Stimulated activated CD8-positive, alpha-beta memory T cell treated with anti-CD3 and anti-CD28 coated beads, Interleukin-7, amount 100 ng/mL, for 48 hours (primary cell): ENCODE measurements at places on chromosomes 6 and 20.

- DNase-seq = no peak
These were observed 27.1 kb downstream of the PRND start for GRCh38 chr20:4748847-4749246.

GRCh38 chr6:137866200-137866913 lies 702 bp upstream of the TNFAIP3 start:
- no peak for DNase-seq

GRCh38 chr6:75603106-75603420 lies 1.4 kb downstream of the SENP6 start:
- DNase-seq = no peak

DNA sequence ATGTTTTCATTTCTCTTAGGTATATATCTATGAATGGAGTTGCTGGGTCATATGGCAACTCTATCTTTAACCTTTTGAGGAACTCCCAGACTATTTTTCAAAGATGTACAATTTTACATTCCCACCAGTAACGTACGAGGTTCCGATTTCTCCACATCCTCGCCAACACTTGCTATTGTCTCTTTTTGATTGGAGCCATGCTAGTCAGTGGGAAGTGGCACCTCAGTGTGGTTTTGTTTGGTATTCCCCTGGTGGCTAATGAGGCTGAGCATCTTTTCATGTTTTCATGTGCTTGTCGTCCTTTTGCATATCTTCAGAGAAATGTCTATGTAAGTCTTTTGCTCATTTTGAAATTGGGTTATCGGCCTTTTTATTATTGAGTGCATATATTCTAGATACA lies 178.6 kb upstream of the EXOC2 start:
- DNase-seq = no peak

GRCh38 chr6:138716013-138716412 lies 57.6 kb upstream of the CCDC28A start:
- no peak for DNase-seq

- no peak for DNase-seq
These were observed 52.3 kb upstream of the TIAM2 start for GRCh38 chr6:154942770-154943169.

DNA sequence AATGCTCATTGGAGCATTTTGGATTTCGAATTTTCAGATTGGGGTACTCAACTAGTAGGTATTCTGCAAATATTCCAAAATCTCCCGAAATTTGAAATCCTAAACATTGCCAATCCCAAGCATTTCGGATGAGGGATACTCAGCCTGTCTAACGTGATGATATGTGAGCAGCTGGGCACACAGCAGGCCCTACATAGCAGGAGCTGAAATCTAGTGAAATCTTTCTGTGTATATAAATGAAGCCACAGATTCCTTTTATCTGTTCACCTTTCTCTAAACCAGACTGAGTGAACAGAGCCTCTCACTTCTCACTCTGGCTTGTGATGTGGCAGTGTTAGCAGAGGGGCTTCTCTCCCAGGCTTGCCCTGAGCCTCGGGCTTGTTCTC lies 17.8 kb downstream of the STX16 start:
- DNase-seq = no peak

GRCh38 chr6:37994223-37994622 lies 174.7 kb downstream of the ZFAND3 start:
- no peak for DNase-seq

GRCh38 chr6:45477790-45478189 lies 100.1 kb upstream of the SUPT3H start:
- DNase-seq = no peak

GRCh38 chr20:48298851-48299484 lies 513.7 kb upstream of the SULF2 start:
- DNase-seq = no peak

DNA sequence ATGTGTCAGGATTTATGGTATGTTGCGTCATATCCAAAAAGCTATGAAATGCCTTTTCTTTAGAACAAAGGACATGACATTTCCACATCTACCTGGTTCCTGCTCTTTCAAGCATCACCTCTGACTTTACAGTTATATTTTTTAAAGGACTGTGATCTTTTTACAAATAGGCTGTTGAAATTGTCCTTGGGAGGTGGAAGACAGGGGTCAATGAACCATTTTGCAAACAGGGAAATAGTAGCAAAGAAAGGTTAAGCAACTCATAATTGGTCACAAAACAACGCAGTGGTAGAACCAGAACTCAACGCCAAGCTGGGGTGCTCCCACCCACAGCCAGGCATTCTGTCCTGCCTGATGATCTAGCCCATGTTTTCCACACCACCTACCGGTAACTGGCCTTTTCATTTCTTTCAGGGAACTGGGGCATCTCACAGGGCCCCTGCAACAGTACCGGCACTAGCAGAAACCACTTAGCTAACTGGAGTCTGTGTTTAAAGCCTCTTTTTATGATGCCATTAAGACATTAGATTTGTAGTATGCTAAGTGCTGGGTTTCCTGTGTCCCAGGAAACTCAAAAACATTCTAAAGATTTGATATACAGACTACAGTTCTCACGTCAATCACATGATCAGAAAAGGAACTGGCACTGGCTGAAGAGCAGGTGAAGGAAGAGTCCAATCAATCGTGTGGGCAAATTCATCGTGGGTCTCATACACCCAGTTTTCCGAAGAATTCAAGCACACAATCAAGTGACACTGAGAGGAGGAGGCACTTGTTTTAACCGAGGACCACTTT lies 13.9 kb downstream of the ZNF217 start:
- no peak for DNase-seq

DNA sequence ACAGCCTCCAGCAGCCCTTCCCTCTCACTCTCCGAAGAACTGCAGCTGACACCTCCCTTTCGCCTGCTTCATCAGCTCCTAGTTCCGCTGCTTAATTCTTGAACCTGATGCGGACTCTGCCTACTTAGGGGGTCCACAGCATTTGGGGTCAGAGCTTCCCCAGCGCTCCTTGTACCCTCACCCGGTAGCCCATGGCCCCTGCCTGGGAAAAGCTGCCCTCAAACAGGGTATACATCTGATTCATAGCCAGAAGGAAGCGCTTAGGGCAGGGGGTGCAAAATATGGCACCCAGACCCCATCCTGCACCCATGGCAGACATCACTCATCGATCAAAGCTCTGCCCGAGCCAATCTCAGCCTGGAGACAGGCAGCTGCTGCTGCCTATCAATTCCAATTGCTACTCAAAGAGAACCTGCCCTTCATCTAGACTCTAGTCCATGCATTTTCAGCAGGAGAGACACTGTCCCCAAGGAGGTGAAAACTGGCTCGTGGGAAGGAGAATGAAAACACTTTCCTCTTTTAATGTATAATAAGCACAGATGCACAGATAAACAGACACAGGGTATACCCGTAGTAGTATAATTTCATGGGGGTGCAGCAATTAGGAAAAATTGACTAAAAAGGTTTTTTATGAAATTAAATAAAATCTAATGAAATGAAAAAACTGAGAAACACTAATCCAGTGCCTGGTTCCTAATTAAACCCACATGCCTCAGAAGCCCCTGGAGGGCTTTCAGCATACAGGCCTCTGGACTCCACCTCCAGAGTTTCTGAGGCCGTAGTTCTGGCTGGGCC lies 194.8 kb downstream of the PREX1 start:
- no peak for DNase-seq

DNA sequence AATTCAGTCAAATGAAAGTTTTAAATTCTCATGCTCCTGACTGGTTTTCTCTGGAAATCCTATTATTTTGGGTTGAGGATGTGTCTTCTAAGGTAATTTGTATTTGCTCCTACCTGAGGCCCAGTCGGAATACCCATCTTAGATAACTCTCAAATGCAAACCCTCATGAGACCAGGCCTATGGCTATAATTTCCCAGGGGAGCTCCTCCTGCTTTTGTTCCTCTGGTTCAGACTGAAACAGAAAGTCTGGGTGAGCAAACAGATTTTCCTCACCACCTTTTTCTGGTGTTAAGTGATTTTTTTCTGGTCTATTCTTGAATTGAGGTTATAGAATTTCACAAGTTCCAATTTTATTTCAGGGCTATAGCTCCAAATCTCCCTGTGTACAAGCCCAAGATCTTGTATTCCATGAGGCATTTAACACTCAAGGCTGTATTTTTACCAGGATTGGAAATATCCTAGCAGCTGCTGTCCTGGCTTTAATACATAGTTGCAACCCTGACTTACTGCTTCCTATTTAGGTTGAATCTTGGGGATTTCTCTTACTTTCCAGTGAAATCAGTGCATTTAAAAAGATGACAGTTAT lies 169.1 kb upstream of the PTCHD4 start:
- no peak for DNase-seq

- no peak for DNase-seq
These were observed 109.9 kb downstream of the MAP3K4 start for GRCh38 chr6:161101517-161101916.

- DNase-seq = no peak
These were observed 113.4 kb downstream of the B3GAT2 start for GRCh38 chr6:70843328-70843918.

- no peak for DNase-seq
These were observed 20.5 kb downstream of the PTK7 start for GRCh38 chr6:43096451-43097097.

GRCh38 chr6:166389119-166389518 lies 6.4 kb upstream of the MPC1 start:
- DNase-seq = no peak

DNA sequence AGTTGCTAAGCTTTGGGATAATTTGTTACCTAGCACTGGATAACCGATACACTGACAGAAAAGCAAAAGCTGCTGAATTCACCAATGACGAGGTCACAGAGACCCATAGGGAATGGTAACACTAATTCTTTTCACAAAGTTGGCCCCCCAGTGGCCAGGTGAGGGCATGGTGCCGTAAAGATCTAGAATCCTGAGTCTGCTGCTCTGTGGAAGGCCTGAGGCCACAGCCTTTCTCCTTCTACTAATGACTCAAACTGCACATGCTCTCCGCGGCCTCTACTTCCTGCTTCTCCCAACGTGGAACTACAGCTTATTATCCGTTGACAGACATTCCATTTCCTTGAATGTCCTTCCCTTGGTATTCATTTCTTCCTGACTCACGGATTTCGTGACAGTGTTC lies 127.1 kb downstream of the OPRM1 start:
- no peak for DNase-seq

DNA sequence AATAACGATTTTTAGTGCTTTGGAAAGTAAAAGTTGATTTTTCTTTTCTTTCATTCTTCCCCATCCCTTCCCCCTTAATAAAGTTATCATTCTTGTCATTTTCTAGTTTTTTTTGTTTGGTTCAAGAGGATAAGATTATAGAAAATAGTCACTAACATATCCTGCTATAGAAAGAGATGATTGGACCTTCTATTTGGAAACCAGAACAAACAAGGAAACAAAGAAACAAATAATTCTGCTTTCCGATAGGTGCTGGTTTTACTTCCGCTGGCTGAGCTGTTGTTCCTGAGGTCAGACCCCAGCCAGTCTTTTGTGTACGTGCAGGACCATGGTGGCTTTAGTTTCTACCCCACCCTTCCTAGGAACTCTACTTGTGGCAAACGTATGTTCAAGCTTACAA lies at the start of gene CDH26:
CDH26 (plus strand) TSS at position 301 of the 400 bp plus-strand sequence. CDS start 304 bp downstream, outside the sequence.
- no peak for DNase-seq

DNA sequence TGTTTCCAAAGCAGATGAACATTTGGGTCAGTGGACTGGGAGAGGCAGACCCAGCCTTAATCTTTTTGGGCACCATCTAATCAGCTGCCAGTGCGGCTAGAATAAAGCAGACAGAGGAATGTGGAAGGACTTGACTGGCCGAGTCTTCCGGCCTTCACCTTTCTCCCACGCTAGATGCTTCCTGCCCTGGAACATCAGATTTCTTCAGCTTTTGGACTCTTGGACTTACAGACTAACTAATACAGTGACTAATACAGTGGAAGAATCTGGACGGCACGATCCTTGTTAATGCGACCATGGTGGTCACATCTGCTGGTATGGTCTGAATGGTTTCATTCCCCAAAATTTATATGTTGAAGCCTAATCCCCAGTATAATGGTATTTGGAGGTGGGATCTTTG lies 122.6 kb upstream of the NXT1 start:
- DNase-seq = no peak

DNA sequence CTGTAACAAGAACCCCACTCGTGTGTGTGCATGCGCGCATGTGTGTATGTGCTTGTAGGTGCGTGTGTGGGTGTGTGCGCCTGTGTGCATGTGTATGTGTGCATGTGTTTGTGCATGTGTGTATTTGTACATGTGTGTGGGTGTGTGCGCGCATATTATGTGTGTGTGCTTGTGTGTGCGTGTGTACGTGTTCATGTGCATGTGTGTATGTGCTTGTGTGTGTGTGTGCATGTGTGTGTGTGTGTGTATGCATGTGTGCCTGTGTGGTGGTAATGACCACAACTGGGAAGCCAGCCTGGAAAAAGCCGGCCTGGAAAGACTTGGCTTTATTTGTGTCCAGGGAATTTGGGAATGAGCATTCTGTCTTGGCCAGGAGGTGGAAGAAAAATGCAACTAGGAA lies 157.5 kb downstream of the PAX1 start:
- no peak for DNase-seq

DNA sequence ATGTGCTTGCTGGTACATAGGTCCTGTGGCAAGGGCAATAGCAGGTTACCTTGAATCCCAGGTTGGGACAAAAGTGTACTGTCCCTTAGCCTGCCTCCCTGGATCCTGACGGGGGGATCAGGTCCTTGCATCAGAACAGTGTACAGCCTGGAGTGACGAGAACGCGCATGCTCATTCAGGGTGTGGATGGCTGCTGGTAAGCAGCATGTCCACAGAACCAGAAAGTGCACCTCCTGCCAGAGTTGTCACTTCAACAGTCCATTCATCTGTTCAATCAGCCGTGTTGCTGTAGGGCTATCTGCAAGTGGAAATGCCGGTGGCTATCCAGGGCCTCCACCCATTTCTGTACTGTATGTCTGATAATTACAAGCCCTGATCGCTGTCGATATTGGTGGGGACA lies 236.3 kb upstream of the SOX4 start:
- DNase-seq = no peak
